ENCODE measurements at places on chromosomes 16 and 17.
A peak's percentile ranks its signal among the peaks of the same experiment; 100 is the strongest.

- no peak for DNase-seq
These were observed 47.1 kb downstream of the TEX2 start for GRCh38 chr17:64216000-64216337.

GRCh38 chr17:15264542-15264941, 584 bp downstream of the PMP22 start:
- DNase-seq: no peak

DNA sequence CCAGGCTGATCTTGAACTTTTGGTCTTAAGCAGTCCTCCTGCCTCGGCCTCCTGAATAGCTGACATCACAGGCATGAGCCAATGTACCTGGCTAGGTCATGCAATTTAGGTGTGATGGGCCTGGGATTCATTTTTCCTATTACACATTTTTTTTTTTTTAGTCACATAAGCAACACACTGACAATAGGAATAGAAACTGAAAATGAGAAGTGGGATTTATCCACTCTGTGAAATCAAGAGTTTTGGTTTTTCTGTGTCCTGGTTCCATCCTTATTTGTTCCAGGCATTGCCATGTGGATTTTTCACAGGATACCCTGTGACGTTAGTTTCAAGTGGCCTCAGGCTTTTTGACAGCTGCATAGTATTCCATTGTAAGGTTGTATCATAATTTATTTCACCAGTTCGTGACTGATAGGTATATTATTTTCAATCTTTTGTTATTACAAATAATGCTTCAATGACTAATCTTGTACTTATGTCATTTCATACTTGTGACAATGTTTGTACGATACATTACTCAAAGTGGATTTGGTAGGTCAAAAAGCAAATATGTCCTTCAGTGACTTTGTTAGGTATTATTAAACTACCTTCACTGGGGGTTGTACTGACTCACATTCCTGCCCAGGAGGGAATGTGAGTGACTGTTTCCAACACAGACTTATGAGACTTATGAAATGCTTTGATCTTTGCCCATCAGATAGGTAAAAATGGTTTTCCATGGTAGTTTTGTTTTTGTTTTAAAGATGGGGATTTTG, 10.6 kb downstream of the ADCY7 start:
- no peak for DNase-seq

GRCh38 chr17:29136998-29137730, 43.0 kb downstream of the MYO18A start:
- no peak for DNase-seq

GRCh38 chr16:2428051-2428783, 1.0 kb upstream of the CCNF start:
- DNase-seq: no peak

DNA sequence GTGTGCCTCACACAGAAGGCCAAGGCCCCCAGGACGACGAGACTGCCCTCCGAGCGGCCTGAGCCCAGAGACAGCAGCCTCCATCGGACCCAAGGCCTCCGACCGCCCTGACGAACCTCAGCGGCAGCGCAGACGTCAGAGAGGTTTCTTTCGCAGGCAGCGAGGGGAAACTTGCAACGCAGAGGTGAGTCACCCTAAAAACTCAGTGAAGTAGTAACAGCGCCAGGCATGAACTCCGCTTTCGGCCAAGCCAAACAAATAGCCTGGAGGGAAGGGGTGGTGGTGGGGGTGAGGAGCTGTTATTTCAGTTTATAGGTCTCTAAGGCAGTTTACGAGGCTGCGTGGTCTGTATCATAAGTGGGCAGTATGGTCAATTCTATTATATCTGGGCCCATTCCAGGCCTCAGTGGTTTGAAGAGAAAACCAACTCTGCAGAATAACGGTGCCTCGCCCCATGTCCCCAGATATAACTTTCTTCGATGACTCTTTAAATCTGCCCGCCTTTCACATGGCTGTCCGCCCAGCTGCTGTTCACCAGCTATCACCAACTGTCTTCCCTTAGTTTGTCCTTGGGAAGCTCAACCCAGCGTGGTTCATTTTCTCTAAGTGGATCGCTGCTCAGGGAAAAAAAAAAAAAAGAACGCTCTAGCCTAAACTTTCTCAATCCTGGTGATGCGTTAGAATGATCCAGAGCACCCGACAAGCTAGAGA, 43.5 kb upstream of the FOXF1 start:
- DNase-seq: no peak

DNA sequence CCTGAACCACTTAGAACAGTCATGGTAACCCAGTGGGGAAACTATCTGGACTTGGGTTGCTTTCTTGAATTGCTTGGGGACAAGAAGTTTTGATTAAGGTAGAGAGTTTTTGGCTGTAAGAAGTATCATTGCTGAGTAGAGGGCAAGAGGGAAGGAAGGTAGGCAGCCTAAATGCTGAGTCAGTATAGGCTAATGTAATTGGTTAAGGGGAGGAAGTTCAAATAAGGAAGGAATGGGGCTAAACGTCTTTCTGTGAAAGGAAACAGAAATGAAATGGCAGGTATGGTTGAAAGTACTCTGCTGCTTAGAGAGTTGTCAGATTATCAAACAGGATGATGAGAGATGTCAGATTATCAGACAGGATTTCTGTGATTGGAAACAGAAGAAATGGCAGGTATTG, 20.3 kb downstream of the KPNB1 start:
- DNase-seq: no peak

DNA sequence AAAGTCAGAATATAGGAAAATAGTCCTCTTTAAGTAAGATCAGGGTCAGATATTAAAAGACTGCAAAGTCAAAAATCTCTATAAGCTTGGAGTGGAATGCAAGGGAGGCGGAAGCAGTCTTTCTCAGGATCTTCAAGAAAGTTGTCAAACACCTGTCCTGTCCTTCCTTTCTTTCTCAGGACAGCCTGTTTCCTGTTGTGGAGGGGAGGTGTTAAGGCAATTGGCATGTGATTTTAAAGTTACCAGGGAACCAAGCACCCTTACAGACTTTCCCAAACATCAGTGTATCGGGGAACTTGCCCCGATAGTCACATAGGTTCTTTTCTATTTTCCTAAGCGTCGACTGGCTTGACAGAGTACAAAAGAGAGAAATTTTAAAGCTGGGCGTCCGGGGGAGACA, 2.1 kb downstream of the ATP5PD start:
- no peak for DNase-seq

GRCh38 chr17:30961209-30962188, 9.3 kb upstream of the RNF135 start:
- DNase-seq: peak; percentile 56

DNA sequence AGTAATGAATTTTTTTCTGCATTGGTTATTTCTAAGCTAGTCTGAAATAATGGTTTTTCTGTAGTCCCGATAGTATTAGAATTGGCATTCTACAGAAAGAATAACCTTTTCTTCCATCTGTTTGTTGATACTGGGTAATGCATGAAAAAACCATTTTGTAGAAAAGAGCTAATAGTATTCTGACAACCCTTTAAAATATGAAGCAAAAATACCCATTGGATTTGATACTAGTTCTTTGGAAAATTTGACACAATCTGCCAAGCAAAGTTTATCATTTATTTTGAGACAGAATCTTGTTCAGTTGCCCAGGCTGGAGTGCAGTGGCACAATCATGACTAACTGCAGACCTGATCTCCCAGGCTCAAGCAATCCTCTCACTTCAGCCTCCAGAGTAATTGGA, 366.8 kb upstream of the MON1B start:
- DNase-seq: no peak

- DNase-seq: no peak
These were observed 300.2 kb upstream of the IRX5 start for GRCh38 chr16:54630284-54630967.

DNA sequence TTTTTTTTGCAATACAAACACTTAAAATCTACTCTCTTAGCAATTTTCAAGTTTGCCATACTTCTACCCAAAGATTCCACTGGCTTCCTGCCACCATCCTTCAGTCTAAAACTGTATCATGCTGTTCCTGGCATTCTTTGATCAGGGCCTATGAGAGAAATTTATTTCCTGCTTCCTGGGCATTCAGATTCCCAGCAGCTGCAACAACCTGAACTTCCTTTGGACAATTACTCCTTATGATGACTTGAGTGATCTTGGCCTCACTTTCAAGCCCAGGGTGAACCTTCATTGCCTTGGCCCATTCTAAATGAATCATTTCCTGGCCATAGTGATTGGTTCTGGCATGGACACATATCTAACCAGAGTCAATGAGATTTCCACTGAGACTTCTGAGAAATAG, 18.0 kb upstream of the MON1B start:
- DNase-seq: no peak

- no peak for DNase-seq
These were observed 4.1 kb downstream of the PRSS8 start for GRCh38 chr16:31131416-31131815.

DNA sequence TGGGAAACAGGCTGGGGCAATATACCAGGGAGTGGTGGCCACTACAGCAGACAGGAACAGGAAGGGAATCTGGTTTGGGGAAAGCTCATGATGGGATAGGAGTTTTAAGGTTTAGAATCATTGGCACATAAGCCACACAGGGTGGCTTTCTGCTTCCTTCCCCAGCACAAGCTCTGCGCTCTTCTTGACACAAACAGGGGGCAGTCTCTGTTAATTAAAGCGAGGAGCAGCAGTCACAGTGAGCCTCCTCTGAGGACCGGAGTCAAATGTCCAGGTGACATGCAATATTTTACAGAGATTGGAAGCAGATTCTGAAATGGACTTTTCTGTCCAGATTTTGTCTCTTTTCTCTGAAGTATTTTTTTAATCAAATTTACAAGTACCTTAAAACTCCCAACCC, 2.8 kb upstream of the SHISA9 start:
- DNase-seq: no peak

DNA sequence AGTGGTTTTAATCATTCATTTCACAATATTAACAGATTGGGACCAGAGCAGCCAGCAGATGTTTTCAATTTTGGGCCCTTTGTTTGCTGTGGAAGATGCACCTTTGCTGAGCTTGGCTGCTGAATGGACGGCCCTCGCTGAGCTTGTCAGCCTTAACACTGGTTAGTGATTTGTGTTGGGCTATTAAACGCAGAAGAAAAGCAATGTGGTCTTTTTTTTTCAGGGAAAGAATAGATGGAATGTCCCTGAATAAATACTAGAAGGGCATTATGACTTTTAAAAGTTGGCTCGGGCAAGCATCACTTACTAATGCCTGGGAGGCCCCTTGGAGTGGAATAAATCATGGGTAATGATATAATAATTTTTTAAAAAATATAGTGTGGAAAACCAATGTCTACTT, 297.0 kb downstream of the MAP2K6 start:
- no peak for DNase-seq

DNA sequence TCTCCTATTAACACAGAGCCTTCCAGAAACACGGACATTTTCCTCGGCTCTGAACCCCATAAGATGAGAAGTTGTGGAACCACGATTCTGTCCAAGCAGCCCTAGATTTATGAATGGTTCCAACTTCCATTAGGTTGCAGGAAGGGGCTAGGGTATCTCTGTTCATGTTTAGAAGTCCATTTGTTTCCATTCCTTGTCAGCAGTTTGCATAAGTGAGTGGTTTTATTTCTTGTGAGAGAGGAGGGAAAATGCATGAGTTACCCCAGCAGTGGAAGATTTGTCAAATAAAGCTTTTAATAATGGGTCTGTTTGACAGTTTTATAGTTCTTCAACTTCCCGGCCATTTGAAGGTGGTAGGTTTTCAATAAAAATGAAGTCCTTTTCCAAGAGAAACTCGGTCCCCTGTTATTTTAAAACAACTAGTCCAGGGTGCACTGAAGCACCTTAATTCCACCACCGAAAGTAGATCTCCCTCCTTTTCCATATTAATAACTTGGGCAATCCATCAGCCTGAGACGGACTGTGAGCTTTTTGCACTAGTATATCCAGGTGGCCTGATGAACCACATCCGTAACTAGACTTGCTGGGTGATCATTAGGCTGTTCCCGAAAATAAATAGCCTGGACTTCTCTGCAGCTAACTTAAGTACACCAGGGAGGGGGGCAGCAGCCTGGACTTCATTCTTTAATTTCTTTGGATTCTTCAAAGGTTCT, 181.3 kb downstream of the TMEM114 start:
- no peak for DNase-seq

DNA sequence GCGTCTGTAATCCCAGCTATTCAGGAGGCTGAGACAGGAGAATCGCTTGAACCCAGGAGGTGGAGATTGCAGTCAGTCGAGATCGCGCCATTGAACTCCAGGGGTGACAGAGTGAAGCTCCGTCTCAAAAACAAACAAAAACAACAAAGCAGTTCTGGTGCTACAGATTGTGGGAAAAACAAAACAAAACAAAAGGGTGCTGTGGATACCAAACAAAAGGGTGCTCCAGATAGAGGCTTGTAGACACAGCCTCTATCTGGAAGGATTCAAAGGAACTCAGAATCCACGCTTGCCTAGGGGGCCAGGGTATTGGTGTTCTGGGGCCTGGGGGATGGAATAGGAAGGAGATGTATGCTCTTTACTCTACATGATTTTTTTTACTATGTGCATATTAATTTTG, 2.5 kb downstream of the MYLK3 start:
- no peak for DNase-seq

- DNase-seq: no peak
These were observed 4.6 kb downstream of the ARHGAP17 start for GRCh38 chr16:25010542-25010941.

- DNase-seq: no peak
These were observed 14.8 kb upstream of the MTMR4 start for GRCh38 chr17:58529275-58529674.

DNA sequence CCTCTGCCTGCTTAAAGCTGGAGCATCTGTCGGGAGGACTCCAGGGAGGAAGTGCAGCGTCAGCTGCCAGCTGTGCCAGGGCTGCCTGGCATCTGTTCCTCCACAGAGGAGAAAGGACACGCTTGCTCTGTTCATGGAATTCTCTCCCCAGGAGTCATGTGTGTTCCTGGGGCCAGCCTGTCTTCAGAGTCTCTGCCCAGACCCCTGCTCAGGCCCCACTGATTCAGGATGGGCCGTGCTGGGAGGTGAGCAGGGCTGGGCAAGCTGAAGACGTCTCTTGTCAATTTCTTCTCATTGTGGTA, 24.2 kb downstream of the CRISPLD2 start:
- no peak for DNase-seq

DNA sequence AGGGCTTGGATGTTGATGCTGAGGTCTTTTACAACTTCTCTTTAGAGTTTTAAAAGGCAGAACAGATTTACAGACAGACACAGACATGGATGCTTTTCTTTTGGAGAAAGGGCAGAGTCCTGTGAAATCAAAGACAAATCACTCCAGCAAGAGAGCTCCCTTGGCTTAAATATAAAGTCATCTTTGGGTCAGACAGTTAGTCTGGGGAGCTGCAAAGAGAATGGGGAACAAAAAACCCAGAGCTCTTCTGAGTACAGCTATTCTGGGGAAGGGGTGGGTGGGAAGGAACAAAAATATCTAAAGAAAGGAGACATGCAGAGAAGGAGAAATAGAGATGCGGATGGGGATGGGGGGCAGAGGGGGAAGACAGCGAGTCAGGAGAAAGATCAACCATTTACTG, 266.6 kb downstream of the XYLT1 start:
- DNase-seq: no peak

Measured in memory B cell (primary cell).